ENCODE measurements at places on chromosomes 3 and 15. TPM values are rescaled to one million over a fixed set of nuclear protein-coding genes. Genes with fewer than 3 reads are reported as not detected.

The IGDCC3 gene
- total RNA-seq, result not detected

The PLA2G4B gene
- total RNA-seq, result 4.5 TPM

The TRPC1 gene
- total RNA-seq, result 2.1 TPM

The ANKRD34C gene
- not detected for total RNA-seq

The CA12 gene
- total RNA-seq, result not detected

The PLA2G4E gene
- total RNA-seq, result not detected

The TMEM207 gene
- not detected for total RNA-seq

The ASTE1 gene
- 9.0 TPM for total RNA-seq

The ALDH1A2 gene
- 0.34 TPM for total RNA-seq

The SCN5A gene
- total RNA-seq, result 0.72 TPM

The CCR2 gene
- total RNA-seq, result 0.34 TPM

The PLSCR2 gene
- not detected for total RNA-seq

The TMEM158 gene
- not detected for total RNA-seq

The PSTPIP1 gene
- total RNA-seq, result 137 TPM

The CCR9 gene
- 1.8 TPM for total RNA-seq

The FOXL2 gene
- not detected for total RNA-seq

The CPNE9 gene
- 0.40 TPM for total RNA-seq

The RAD54L2 gene
- 35.3 TPM for total RNA-seq

The FSIP1 gene
- total RNA-seq, result 0.51 TPM

The CEP63 gene
- 18.0 TPM for total RNA-seq

The ACP3 gene
- not detected for total RNA-seq

The ARIH1 gene
- total RNA-seq, result 155 TPM

The CASR gene
- total RNA-seq, result not detected

The CCR5 gene
- total RNA-seq, result 2.6 TPM

The AQR gene
- 39.6 TPM for total RNA-seq

The TNFSF10 gene
- 36.1 TPM for total RNA-seq

The TASOR gene
- total RNA-seq, result 61.0 TPM

The P2RY13 gene
- total RNA-seq, result not detected

The UQCC5 gene
- total RNA-seq, result 21.6 TPM

The FHIT gene
- 5.7 TPM for total RNA-seq

The FAM174B gene
- total RNA-seq, result 3.6 TPM

The DUOX1 gene
- total RNA-seq, result 0.19 TPM

The AP2M1 gene
- total RNA-seq, result 240 TPM

The MUC20 gene
- total RNA-seq, result 0.63 TPM

The GOLGA8O gene
- 0.23 TPM for total RNA-seq

The SAMMSON gene
- not detected for total RNA-seq

The TLR9 gene
- total RNA-seq, result 0.23 TPM

The CCR8 gene
- 2.5 TPM for total RNA-seq

The GOLGA6D gene
- total RNA-seq, result not detected

The LRRC31 gene
- not detected for total RNA-seq

The ADGRG7 gene
- total RNA-seq, result not detected

The PRSS50 gene
- not detected for total RNA-seq

The TRH gene
- not detected for total RNA-seq

The SLC28A2 gene
- total RNA-seq, result not detected

The ERICH6 gene
- not detected for total RNA-seq

The TF gene
- total RNA-seq, result 0.02 TPM

The SETD2 gene
- 28.6 TPM for total RNA-seq

The UROC1 gene
- not detected for total RNA-seq

The SLC49A4 gene
- total RNA-seq, result 1.9 TPM

The ZPLD1 gene
- total RNA-seq, result not detected
